ENCODE measurements at places on chromosomes 11 and 22. TPM values are rescaled to one million over a fixed set of nuclear protein-coding genes. Genes with fewer than 3 reads are reported as not detected.

Gene DERL3
- 6.1 TPM for total RNA-seq

Gene SAMM50
- total RNA-seq = 34.9 TPM

Gene MISFA
- 3.5 TPM for total RNA-seq

Gene MPZL2
- 116 TPM for total RNA-seq

DNA sequence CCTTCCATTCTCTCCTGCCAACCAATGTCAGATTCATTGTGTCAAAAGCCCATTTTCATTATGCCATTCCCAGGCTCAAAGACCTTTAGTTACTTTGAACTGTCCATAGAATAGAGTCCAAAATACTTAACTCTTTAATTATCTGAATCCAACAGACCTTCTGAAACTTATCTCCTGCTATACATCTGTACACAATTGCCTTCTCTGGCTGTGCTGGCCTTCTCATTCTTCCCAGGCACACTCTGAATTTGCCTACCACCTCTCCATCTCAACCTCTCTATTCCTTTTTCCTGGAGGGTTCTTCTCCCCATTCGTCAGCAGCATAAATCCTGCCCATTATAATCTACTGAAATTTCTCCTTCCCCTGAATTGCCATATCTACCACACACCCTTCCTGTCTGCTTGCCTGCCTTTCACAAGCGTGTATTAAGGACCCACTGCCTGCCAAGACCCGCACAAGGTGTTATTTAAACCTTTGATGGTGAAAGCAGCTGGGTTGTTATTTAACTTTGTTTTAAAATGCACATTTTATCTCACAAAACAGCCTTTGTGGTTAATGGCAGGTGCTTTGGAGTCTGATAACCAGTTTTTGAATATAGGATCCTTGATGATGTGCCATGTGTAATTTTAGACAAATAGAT, 125.9 kb downstream of the CCDC81 start:
- DNase-seq = no peak

DNA sequence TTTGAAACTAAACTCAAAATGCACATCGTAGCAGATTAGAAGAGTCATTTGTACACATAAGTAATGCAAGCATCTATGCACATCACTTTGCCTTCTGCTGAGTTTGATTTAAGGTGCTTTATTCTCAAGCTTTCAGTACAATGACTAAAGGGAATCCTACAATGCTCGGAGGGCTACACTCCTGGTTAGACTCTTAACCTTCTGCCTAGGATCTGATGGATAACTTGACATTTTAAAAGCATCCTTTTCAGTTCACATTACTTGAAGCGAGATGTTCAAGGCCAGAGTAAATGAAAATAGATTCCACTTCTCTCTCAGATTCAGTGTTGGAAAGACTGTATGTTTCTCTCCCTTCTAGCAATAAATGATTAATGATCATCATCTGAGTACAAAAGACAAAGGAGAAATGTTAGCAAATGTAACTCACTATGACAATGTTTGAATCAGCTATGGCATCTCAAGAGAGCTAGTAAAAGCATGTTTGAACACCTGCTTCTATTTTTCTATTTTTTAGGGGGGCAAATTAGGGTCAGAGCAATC, 259.2 kb upstream of the ANO3 start:
- DNase-seq = no peak

DNA sequence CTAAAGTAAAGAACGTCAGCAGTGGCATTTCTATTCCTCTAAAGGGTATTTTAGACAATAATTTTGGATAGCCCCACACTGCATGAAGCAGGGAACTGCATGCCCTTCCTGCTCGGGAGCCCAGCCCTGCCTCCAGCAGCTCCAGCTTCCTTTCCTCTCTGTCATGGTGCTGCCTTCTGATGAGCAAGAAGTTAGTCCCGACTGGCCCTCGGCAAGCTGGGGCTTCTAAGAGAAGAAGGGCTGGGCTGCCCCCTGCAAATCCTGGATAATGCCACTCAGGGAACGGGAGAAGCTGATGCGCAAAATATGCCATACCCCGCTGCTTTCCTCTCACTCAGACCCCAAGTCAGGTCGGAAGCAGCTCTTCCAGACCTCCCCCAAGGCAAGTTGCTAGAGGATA, 296.4 kb downstream of the ETS1 start:
- no peak for DNase-seq

GRCh38 chr11:77473801-77474683, at the start of gene PAK1:
TSS of gene PAK1 (minus strand) at chr11:77474094. CDS start at chr11:77392520, 81,574 bp downstream.
- peak; percentile 93 for DNase-seq

DNA sequence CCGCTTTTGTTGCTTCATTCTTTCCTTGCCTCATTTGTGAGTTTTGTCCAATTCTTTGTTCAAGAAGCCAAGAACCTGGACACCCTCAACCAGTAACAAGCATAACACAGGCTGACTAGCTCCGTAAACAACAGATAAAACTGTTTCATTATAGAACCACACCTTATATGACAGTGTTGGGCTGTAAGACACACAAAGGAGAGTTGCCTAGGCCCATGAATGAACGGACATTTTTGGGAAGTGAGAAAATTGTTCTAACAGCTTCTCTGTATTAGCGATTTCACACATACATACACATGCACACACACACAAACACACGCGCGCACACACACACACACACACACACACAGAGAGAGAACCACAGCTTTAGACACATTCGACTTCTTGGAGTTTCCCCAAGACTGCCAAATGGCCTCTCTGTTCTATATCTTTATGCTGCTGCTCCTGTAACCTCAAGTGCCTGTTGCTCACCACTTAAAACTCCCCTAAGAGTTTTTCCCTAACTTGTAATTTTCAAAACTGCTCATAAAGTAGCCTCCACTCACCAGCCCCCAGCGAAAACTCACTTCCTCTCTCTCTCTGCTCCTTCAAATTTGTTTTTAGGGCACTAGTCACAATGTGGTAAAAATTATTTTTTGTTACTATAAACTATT, 35.9 kb downstream of the CTSC start:
- DNase-seq = peak; percentile 78

DNA sequence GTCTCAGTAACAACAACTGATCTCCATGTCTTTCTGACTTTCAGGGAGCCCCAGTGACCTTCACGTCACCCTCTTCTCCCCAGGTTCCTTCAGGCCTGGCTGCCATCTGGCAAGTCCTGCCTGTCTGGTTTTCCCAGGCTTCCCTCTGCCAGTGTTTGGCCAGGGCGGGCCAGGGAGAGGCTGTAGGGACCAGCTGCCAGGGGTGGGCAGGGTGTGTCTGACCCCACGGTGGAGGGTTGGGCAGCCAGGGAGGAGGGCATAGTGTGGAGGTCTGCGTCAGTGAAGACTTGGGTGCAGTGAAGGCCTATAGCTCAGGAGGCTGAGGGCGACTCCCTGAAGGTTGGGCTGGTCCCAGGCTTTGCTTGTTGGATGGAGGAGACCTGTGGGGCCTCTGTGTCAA, 11.9 kb upstream of the MRGPRX2 start:
- DNase-seq = no peak

DNA sequence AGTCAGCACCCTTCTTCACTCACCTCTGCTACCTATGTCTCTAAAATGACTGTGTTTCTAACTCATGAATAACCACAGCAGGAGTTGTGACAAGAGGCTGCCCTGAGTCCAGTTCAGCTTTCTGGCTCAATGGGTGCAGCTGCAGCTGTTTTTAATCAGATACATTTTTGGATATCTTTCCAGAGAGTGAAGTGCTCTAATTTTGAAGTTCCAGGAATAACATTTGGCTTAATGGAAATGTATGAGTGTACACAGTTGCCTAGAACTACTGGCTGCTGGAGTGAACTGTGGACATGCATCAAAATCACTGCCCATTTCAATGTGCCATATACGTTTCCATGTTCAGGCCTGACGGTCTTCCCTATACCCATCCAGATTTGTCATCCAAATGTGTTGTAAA, 769.5 kb upstream of the ANO3 start:
- DNase-seq = peak; percentile 42
